ENCODE measurements at places on chromosomes 7 and 10.

DNA sequence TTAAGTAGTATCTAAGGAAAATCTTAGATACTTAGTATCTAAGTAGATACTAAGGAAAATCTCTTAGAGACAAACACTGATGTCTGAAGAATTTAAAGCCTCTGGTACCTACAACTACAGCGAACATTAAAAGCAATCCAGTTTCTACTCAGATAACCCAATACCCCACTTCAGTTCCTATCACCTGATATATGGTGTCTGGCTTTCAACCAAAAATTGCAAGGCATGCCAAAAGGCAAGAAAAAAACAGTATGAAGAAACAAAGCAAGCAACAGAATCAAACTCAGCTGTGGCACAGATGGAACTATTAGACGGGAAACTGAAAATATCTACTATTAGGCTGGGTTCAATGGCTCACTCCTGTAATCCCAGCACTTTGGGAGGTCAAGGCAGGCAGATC lies 31.1 kb downstream of the ARHGAP12 start:
- no peak for DNase-seq

DNA sequence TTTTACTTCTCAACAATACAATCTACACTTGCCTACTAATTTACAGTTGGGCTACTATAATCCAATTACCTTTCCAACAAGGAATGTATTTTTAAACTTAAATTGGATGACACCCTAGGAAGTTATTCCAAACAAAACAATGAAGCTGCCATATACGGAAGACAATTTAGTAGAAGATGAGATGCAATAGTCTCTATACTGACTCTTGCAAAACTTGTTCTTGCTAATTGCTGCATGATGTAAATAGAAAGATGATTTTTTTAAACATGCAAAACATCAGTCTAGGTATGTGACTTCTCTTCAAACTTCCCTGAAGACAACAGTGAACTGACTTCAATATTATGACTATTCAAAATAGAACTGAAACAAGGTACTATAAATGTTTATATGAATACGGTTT lies 17.6 kb downstream of the NT5C3A start:
- DNase-seq: no peak

GRCh38 chr7:5432691-5433090 lies 9.1 kb upstream of the TNRC18 start:
- no peak for DNase-seq

GRCh38 chr7:146736446-146737190 lies 620.0 kb downstream of the CNTNAP2 start:
- no peak for DNase-seq

DNA sequence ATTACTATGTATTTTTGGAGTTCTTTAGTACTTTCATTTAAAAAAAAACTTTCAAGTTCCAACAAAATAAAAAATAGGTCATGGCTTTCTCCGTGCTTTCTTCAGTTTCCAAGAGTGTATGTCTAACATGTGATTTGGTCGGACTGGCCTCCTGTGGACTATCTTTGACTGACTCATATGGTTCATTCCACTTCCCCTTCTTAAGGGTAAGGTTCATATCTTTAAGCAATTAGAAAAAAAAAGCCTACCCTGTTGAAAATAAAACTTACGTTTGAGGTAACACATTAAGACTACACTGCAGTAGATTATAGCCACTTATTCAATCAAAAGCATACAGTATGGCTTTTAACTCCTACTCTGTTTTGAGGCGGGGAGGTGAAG lies 112.8 kb upstream of the AHR start:
- DNase-seq: no peak

DNA sequence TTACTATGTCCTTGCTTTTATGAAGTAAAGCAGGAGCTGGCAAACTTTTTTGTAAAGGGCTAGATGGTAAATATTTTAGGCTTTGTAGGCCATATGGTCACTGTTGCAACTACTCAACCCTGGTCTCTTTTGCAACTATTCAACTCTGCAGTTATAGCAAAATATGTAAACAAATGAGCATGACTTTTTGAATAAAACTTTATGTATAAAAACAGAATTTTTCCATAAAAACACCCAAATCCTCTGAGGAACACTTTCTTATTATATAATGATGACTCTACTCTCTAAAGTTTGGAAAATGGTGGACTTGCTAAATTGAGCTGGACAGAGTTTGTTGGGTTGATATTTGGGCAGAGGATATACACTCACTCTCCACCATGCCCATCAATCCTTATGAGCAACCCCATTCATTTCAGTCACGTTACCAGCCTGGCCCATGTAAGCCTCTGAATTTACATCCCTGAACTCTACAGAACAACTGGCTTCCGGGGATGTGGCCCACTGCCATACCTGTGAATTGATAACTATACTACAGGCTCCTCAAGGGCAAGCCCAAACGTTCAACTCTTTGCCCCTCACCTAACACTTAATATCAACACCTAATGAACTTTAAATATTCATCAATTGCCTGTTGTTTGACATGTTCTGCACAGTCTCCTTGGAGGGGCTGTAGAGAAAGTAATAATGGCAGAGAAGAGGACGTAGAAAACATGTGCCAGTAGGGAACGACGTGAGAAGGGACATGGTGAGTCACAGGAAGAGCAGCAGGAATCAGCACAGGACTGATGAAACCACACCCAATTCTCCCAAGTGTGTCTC lies 37.6 kb downstream of the SGMS1 start:
- no peak for DNase-seq

- DNase-seq: no peak
Observed at GRCh38 chr7:53110425-53110824, 75.0 kb downstream of the POM121L12 start.
